CMK (cell line): ENCODE measurements at places on chromosomes 3 and 15.

- no peak for DNase-seq
Measured at GRCh38 chr3:134362221-134362620, 12.0 kb downstream of the AMOTL2 start.

DNA sequence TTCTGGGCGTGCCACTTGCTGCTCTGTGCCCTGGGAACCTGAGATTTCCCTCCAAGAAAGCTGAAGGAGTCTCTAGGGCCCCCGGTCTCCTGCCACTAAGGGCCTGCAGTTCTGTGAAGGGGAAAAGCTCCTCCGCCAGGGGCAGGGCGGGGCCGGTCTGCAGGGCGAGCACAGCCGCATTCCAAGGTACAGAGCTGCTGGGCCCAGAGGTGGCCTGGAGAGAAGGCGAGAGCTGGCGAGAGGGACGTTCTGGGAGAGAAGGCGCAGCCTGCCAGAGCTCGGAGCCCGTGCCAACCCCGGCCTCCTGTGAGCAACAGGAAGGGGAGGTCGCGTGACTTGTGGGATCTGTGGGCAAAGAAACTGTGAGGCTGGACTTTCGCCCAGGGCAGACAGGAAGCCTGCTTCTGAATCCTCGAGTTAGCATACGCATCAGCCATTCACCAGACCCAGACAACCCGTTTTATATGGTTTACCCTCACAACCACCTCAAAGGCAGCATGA lies 500.4 kb downstream of the SHQ1 start:
- peak; percentile 78 for DNase-seq

DNA sequence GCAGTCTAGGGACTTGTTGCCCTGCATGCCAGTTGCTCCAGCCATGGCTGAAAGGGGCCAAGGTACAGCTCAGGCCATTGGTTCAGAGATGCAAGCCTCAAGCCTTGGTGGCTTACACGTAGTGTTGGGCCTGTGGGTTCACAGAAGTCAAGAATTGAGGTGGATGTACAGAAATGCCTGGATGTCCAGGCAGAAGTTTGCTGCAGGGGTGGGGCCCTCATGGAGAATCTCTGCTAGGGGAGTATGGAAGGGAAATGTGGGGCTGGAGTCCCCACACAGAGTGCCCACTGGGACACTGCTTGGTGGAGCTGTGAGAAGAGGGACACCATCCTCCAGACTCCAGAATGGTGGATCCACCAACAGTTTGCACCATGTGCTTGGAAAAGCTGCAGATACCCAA lies 10.6 kb upstream of the B3GNT5 start:
- DNase-seq = no peak

- no peak for DNase-seq
Measured at GRCh38 chr3:128275316-128276145, 122.2 kb downstream of the EEFSEC start.

DNA sequence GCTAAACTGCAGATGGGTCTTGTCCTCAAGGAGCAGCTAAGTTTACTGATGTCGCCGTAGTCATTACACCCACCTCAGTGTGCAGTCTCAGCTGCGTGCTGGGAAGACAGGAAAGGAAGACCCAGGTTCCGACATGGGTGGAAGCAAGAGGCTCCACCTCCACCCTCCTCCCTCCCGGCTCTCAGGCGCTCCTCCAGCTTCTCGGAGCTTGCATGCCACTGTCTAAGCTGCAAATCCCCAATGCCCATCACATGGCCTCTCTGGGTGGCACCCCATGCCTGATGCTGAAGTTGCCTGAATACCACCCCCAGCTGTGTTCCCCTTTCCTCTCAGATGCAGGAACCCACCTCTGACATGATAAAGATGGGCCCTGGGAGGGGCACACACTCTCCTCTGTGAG lies 58.5 kb downstream of the MGLL start:
- DNase-seq = no peak

- DNase-seq = no peak
Measured at GRCh38 chr3:159824333-159824732, 164.3 kb upstream of the IL12A start.

GRCh38 chr15:74036271-74037170 lies 42.0 kb downstream of the PML start:
- DNase-seq = no peak

- DNase-seq = no peak
Measured at GRCh38 chr3:13141991-13142412, 68.8 kb upstream of the IQSEC1 start.

DNA sequence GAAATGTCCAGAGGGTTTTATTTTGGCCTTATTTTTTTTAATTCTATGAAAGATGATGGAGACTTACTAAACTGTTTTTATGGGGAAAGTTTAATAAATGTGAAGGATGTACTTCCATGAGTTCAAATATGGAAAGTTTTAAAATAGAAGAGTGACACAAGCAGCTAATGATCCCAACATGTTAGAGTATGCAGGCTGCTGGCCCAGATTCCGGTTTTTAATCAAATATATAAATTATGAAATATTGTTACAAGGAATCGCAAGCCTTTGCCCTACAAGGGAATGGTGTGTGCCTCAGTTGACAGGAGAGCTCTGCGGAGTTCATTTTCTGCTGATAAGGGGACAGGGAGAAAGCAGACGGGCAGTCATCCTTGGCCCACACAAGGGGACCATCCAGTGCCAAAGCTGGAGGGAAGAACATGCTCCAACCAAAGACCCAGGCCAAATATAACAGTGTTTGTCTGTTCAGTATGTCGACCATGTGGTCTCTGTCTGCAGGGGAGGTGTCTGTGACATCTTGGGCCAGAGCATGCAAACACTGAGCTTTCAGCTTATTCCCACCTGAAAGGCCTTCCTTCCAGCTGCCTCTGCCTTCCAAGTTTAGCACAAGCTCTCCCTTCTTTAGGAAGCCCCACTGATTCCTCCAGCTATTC lies 69.8 kb downstream of the SSUH2 start:
- no peak for DNase-seq

DNA sequence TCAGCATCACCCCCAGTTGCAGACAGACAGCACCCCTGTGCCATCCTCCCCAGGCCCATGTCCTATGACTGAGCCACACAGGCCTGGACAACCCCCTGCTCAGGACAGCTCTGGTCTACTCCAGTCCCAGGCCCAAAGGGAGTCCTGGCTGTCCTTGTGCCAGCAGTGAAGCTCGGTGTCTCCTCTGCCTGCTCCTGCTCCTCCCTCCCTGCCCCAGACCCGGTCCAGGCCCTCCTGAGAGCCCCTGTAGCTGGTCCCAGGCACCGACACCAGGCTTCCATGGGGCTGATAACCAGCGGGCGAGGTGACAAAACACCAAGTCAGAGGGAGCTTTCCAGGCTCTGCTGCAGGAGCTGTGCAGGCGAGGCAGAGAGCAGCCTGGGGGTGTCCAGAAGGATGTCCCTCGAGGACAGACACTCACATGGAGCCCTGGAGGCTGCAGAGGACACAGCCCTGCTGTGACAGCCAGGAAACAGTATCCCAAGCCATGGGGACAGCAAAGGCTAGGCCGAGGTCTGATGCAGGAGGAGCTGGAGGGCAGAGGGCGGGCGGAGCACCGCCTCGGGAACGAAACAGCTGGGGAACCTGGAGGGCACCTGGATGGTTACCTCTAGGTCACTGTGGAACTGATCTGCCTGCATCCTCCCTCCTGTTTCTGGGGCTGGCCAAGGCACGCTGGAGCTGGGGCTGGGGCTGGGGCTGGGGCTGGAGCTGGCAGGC lies 103.8 kb upstream of the PRR20G start:
- no peak for DNase-seq

DNA sequence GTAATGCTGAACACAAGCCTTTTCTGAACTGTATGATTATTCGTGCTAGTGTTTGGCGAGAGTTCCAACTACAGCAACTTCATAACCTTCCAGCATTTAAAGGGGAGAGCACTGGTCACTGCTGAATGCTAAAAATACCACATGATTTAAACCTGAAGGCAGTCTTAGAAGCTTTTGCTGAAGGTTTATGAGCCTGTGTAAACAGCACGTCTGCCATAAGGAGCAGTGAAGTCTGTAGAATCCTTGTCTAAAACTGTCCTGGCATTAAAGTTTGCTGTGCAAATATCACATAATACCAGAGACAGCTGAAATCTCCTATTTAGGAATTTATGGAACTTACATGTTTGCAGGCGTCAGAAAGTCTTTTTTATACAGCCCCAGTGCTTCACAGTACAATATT lies 5.9 kb downstream of the SATB1 start:
- no peak for DNase-seq
